ENCODE measurements at places on chromosomes 11 and 22.

DNA sequence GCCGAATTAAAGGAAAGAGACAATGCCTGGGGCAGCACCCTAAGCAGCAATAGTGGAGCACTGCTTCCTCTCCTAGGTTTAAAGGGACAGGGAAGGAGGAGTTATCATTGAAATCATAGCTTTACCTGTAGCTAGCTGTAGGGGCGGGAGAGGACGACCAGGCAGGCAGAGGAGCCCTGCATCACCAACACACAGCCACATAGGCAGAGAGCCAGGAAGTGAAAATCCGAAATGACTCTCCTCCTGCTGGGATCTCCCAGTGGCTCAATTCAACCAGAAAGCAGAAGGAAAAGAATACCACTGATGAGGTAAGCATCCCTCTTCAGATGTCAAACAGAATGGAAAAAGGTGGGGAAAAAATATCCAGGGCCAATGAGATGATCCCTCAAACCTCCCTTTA is 20.4 kb downstream of the MRGPRX4 start:
- DNase-seq: no peak

GRCh38 chr22:46107753-46108563 is 42.4 kb upstream of the PPARA start:
- DNase-seq: no peak

GRCh38 chr11:24155792-24156191 is 341.1 kb upstream of the LUZP2 start:
- no peak for DNase-seq

- DNase-seq: peak; percentile 14
Measured at GRCh38 chr11:120801801-120802689, 221.9 kb upstream of the TBCEL start.

Data from fibroblast of skin of left quadriceps (primary cell).